Tibial nerve (tissue), 4 donors: ENCODE measurements at places on chromosomes 11 and 22. TPM values are rescaled to one million over a fixed set of nuclear protein-coding genes. Genes with fewer than 3 reads are reported as not detected.

- no peak for DNase-seq
These were observed 59.9 kb upstream of the RRAS2 start for GRCh38 chr11:14418801-14419417.

DNA sequence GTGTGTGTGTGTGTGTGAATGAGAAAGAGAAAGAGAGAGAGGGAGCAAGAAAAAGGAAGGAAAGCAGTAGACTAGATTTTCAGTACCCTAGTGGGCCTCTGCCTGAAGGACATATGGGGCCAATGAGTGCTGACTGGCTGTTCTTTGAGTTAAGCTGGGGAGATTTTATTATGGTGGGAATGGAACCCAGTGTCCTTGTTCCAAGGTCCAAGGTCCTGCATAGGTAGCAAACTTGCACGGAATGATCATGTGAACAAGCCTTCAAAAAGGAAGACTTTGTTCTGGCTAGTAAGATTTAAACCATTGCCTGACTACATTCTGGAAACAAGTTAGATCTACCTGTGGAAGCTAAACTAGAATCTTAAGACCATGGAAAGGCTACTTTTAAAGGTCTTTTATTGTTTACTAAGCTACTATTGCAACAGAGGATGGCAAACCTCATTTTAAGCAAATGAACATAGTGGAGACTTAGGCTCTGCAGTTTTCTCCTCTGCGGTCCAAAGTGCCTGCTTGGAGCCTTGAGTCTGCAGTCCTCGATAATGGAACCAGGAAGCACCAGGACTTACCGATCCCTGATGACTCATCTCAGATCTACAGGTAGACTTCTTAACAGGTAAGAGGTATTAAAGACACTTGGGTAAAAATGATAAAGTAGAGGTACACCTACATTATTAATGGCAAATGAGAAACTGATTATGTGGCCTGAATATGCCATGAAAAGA lies 10.2 kb upstream of the GRAMD1B start:
- no peak for DNase-seq

DNA sequence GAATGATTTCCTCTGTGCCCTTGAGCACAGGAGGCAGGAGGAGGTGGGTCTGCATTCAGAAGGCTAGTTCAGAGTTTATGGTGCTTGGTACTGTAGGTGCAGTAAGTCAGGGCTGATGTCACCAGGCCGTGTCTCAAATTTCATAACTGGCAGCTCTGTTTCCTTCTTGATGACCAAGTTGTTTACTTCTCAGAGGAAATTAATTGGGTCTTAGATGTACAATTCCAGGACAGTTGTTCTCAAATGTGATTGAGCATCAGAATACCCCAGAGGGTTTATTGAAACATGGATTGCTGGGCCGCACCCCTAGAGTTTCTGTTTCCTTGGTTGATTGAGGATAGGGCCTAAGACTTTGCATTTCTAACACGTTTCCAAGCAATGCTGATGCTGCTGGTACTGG lies 6.2 kb downstream of the AMOTL1 start:
- no peak for DNase-seq

DNA sequence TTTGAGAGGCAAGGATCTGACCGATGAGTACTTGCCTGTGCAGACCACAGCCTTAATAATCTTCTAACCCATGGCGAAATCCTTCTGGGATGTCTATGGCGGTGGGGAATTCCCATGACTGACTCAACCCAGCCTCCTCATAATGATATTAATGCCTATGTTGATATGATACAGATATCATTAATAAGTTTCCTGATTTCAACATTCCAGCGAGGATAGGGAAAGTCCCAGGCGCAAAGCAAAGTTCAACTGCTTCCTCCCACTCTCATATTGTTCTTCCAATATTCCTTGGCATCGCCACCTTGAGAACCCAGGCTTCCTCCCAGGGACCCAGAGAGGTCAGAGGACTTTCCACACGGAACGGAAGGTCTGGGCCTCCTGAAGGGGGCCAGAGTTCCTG lies 110.3 kb upstream of the TMEM45B start:
- no peak for DNase-seq

DNA sequence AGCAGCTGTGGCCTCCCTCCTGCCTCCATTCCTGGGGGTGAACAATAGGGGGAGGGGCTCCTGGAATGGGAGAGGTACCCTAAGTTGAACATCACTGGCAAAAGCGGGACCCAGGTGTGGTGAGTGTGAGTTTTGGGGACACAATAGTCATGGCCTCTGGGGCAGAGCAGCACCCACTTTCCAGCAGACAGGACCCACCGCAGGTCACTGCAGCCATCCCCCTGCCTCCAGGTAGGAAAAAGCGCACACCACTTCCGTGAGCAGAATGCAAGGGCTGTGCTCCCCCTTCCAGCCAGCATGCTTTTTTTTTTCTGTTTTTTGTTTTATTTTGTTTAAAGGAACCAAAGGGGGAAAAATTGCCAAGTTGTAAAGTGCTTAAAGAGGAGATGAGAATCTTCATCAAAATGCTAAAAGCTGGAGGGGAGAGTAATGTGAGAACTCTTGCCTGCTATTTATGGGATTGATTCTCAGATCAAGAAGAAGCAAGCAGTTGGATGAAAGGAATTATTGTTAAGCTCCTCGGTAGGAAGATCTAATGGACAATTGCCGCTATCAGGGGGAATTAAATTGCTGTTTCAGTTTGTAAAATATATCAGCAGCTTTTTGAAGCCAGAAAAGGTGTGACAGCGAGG lies 152.9 kb downstream of the FEZ1 start:
- no peak for DNase-seq

DNA sequence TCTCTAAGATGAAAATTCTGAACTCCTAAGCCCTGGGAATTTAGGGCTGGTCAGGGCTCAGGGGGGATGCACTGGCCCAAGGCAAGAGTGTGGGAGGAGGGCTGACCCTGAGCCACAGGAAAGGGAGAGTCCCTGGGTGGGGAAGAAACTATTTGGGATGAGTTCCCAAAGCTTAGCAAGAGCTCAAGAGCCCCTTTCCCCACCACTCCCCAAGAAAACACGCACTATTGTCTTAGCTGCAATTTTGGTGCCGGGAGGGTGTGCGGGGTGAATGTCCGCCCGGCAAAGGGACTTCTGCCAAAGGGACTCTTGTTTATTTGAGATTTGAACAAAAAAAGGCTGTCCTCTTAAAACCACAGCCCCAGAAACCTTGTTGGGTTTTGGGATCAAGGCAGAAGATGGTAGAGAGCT lies 37.0 kb downstream of the KIAA1671 start:
- DNase-seq, result peak; percentile 44

- no peak for DNase-seq
These were observed 28.2 kb downstream of the CARD18 start for GRCh38 chr11:105111145-105111944.

DNA sequence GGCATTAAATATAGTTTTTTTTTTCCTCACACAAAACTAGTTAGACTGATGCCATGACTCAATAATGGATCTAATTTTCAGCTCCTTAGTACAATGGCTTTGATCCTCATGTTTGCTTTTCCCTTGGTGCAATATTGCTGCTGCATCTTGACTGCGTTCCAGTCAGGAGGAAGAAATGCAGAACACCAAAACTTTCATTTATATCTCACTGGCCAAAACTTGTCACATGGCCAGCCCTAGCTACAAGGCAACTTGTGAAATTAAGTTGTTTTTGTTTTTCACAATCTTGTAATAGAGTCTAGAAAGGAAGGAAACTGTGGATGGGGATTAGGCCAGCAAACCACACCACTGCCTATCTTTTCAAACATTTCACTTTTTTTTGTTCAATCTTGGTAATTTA lies 36.7 kb downstream of the SMC1B start:
- DNase-seq, result peak; percentile 48

DNA sequence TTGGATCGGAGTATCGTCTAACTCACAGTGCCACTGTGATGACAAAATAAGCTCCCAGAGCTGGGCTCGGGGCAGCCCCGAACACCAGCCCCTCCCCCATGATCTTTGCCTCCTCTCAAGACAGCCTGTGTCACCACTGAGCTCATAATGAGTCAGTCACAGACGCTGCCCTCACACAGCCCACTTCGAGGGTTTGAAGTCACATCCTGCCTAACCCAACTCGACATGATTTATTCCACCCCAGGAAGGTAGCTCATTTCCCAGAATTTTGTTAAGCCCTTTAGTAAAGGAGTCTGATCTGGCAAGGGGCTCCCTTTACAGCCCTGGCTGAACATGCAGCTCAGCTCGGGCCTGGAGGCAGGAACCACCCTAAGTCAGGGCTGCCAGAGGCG lies 22.8 kb downstream of the MYH9 start:
- DNase-seq, result no peak

MRGPRE gene
- total RNA-seq, result not detected

DNA sequence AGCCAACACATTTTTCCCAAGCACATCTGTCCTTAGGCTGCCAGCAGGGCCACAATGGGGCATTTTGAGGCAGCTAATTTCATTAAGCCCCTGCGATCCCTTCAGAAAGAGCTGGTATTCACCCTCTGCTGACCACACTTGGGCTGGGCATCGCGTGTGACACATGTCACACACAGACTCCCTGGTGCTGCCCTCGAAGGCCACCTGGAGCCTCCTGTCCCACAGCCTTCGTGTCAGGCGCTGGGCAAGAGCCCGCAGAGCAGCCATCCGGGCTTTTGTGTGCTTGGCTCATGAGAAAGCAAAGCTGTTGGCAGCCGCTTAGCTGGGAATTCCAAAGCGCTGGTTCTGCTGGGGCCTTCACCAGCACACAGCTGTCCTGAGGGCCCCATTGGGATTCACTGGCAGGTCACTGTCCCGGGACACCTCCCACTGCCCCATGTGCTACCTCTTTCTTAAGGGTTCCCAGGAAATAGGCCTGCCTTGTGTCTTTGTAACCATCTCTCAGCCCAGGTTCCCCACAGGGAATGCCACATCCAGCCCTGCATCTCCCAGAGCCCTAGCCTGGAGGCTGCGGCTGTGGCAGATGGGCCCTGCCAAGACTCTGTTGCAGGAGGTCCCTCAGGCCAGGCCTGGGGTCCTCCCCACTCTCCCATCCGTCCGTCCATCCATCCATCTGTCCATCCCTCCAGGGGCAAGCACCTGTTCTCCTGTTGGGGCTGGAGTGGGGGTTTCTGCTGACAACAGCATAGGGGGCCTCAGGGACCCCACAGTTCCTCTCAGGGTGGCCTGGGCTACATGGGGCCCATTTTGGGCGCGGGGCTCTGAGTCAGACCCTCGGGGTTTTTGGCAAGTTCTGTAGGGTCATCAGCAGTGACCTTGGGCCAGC lies 4.9 kb downstream of the CLDN5 start:
- no peak for DNase-seq

GP1BB gene
- total RNA-seq, result 4.9 TPM

CCDC15 gene
- 4.2 TPM for total RNA-seq
